Ascending aorta (tissue), 2 donors: ENCODE measurements at places on chromosomes 2 and 18.

GRCh38 chr2:65868177-65868576 lies 435.8 kb upstream of the SPRED2 start:
- no peak for DNase-seq

- no peak for DNase-seq
Observed at GRCh38 chr2:78839259-78839658, 186.2 kb upstream of the REG3G start.

- no peak for DNase-seq
Observed at GRCh38 chr18:11761553-11761952, 72.5 kb downstream of the GNAL start.

- DNase-seq = no peak
Observed at GRCh38 chr18:51279367-51279984, 82.0 kb upstream of the MEX3C start.

GRCh38 chr2:190979906-190980629 lies 33.9 kb downstream of the STAT1 start:
- no peak for DNase-seq

DNA sequence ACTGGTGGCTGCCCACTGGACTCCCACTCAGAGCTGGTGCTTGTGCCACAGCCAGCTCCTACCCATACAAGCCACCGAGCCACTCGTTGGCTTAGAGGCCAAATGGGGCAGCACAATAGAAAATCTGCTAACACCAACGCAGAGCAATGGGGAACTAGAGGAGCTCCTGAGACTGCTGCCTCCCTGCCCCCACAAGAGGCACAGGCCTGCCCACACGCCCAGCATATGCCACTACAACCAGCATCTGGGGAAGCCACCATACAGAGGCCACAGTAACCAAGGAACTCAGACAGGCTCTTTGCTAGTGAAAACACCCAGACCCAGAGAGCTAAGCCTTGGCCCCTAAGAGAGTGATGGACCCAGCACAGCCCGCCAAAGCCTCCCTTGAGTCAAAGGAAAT lies 231.2 kb upstream of the RAB6C start:
- DNase-seq = no peak

GRCh38 chr2:217489145-217489960 lies 513.4 kb downstream of the TNS1 start:
- no peak for DNase-seq

GRCh38 chr2:39435741-39436591 lies 1.1 kb downstream of the MAP4K3 start:
- no peak for DNase-seq

DNA sequence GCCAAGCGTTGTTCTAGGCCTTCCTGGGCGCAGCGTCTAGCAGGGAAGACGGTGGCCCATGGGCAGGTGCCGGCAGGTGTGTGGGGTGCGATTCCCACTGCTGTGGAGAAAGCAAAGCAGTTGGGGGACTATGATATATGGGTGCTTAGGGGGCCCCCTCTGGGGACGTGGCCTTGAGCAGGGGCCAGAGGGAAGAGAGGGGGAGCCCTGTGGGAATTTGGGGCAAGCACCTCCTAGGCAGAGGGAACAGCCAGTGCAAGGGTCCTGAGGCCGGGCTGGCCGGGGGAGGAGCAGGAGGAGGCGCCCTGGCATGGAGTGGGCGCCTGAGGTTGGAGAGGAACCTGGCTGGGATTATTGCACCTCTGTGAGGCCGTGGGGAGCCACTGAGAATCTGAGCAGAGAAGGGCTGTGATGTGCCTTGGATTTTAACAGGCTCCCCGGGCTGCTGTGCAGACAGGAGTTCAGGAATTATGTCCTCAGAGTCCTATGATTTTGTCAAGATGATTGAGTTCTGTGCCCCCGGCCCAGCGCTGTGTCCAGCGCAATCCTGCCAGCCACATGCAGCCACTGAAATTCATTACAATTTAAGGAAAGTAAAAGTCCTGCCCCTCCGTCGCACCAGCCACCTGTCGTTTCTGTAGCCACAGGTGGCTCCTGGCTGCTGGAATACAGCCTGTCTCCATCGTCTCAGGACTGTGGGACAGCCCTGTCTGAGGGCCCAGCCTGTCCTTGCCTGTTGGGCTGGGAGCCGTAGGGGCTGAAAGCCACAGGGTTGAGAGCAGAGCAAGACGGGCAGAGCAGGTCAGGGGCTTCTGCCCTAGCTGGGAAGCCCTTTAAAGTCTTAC lies 9.1 kb upstream of the KLHL30 start:
- DNase-seq = no peak

DNA sequence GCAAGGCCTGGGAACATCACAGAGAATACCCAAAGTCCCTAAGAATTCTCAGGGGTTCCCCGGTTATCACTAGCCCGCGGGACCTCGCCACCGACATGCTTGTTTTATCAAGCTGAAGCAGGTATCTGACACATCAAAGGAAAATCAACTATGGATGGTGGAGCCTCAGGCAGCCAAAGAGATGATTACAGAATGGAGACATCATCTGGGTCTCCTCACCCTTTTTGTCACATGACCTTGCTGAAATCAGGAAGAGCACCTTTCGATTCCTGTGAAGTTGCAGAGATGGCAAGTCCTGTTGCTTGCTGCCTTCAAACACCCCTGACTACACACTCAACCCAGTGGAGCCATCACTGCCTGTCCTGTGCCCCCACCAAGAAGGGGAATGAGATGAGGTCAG lies 19.2 kb upstream of the CAB39 start:
- DNase-seq = no peak

DNA sequence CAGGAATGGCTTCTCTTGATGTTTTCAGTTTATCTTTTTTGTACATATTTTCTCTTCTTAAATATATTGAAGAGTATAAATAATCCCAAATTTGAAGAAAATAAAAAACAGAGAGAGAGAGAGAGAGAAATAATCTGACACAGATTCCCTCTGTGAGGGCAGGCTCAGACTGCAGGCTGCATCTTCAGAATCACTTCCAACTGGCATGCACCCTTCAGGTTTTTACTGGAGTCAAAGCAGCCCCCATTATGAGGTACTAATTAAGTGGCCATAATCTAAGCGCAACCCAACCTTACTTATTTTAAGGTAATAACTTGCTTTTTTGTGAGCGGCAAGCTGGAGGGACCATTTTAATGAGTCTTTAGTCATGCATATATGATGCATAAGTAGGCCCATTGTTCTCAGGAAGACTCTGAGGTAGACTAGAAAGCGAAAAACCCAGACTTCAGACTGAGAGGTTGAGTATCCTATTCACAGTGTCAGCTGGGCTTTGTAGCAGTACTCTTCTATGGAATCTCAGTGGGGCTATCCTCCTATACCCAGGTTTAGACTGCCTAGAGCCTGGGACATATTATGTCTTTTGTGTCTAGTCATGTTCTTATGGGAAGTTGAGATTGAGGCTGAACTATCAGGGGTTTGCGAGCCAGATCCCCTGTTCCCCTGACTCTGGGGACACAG lies 167.4 kb downstream of the SP3 start:
- DNase-seq = no peak

GRCh38 chr18:57502624-57503023 lies 67.5 kb downstream of the ONECUT2 start:
- no peak for DNase-seq

DNA sequence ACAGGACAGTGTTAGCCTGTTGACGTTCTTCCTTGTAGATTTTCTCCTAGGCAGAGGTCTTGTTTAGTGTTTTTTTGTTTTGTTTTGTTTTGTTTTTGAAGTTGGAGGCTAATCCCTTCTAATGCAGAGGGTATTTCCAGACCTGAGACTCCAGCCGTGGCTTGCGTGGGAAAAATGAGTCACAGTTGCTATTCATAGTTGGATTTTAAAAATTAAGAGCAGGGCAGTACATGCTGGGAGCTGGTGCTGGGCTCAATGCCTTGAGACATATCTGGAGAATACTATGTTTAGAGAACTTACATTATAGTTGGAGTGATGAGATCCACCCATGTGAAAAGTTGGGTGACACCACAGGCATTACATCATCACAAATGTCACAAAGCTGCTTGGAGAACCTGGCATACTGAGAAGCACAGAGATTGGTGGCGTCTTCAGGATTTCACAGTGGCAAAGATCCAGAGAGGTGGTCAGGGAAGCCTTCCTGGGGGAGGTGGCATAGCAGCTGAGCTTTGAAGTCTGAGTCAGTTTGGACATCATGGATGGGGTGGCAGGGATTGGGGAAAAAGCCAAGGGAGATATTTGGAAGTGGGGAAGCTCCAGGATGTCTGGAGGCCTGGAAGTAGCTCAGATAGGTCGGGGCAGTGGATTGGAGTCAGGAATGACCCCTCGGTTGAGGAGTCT lies 249.4 kb downstream of the LOXHD1 start:
- peak; percentile 73 for DNase-seq

- no peak for DNase-seq
Observed at GRCh38 chr18:617970-618504, 21.2 kb downstream of the CLUL1 start.

GRCh38 chr2:106189764-106190468 lies 4.2 kb downstream of the UXS1 start:
- DNase-seq = no peak

GRCh38 chr18:61545281-61546245 lies 212.3 kb downstream of the CDH20 start:
- DNase-seq = no peak

DNA sequence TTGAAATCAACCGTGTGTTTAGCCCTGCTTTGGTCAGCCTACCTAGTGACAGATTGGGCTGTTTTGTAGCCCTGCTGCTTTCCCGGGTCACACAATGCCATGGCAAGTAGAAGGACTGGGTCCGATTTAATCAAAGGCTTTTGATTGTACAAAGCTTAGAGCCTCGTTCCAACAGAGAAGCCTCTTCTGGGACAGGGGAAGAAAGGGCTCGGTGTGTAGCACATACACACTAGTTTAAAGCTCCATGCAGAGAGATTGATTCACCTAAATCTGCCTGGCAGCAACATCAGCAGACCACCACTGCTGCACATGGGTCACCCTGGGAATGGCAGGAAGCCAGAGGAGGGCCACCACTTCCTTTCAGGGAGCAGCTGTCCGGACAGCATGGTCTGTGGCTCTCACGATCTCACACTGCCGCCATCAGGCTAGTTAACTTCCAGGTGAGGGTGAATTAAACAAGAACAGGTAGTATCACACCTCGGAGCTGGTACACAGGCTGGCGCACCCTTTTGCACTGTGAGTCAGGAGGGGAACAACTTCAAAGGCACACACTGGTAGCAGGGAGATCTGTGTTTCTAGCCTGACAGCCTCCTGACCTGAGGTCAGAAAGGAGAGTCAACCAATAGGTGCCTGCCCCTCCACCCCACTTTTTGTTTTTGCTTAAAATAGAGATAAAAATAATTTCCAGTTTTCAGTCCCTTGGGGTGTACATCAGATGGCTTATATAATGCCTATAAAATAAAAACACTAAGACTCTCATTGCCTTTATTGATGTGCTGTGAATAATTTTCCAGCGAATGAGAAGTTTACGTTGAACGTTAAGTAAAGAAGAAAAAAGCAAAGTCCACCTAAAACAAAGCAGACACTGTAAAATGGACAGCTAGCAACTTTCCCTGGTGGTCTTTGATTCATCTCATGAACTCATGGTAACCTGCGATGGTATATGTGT lies 108.5 kb downstream of the CDCA7 start:
- no peak for DNase-seq

DNA sequence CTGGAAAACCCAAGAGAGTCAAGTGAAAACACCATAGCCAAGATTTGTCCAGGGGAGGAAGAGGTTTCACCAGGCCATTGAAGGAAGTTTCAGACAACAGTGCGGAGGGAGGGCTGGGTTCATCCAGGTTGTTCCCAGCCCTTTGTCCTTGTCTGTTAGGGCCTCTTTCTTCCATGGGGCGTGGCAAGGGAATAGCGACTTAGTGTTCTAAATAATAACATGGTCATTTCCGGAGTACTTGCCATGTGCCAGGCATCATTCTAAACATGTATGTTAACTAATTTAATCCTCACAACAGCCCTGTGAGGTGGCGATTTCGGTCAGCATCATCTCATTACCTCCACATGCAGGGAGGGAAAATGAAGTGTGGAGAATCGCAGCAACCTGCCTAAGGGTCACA lies 77.3 kb downstream of the TCF7L1 start:
- DNase-seq = no peak

- DNase-seq = no peak
Observed at GRCh38 chr2:105380432-105381100, 18.3 kb downstream of the FHL2 start.

DNA sequence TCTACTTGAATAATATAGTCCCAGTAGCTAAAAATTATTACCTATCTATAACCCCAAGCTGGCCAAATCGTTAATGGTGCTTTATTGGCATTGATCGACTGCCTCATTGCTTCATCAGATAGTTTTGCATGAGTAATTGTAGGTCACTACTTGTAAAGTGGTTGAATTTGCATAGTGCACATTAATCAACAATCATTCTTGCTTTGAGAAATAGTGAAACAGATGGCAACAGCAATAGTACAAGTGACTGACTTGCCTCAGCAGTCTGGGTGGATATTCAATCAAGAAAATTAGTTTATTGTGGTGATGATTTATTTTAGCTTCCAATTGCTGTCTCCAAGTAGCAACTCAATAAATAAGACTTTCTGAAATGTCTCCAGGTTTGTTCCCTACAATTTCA lies 117.8 kb upstream of the NRXN1 start:
- DNase-seq = no peak

DNA sequence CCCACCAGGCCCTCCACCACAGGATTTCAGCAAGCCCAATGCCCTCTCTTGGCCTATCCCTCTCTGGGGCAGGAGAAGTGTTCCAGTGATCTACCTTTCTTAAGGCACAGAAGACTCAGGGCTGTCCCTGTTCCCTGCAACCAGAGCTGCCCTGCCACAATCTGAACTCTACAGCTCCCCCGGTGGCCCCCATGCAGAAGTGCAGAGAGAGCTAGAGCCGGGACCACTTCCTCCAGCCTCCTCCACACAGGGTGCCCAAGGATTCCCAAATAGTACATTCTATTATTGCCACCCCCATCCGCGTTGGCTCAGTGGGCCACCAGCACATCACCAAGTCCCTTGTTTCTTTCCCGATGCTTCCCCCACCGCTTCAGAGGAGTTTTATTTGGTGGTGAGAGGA lies 114.8 kb upstream of the PTPRM start:
- peak; percentile 63 for DNase-seq

- no peak for DNase-seq
Observed at GRCh38 chr2:89848114-89848513, 1156.6 kb downstream of the RPIA start.

DNA sequence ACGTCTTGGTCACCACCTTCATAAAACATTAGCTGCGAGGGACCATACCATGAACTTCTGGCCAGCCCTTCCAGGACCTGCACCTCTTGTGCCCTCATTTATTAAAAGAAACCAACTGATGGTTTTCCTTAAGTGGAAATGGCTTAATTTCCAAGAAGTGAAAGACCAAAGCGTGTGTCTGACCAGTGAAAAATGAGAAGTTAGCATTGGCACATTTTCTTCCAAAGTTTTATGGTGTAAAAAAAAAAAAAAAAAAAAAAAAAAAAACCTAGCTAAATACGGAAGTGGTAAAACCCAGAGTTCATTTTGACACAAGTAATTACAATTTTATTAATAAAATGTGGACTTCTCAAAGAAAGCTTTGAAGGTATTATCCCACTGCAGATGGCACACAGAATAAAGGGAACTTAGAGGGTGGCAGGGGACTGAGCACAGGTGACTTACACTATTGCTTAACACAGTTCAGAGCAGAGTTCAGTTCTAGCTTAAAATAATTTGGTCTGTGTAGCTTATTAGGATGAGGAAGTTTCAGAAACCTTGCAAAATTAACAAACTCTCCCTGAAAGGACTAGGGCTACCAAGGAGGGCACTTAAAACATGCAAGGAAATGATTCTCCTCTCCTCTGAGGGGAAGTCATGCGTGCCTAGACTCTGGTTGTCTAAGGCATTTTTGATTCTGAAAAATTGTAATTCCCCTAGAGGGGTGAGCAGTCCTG lies 42.2 kb upstream of the EPG5 start:
- DNase-seq = no peak
